ENCODE measurements at places on chromosomes 1 and 21.

DNA sequence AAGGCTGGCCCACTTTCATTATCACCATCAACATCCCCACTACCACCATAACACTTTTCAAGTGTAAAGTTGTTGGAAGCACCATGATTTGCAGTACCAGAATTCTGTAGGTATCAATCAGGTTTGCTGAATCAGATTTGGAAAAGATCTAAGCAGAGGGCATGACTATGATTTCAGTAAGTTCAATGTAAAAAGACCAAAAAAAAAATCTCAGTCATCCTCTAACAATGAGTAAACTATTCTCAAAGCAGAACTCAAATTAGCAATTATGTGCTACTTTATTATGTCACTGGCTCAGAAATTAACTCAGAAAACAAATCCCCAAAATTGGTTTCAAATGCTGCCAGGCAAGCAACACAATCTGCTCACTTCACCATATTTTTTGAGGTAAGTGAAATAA, 187.8 kb upstream of the HP1BP3 start:
- DNase-seq, result no peak

DNA sequence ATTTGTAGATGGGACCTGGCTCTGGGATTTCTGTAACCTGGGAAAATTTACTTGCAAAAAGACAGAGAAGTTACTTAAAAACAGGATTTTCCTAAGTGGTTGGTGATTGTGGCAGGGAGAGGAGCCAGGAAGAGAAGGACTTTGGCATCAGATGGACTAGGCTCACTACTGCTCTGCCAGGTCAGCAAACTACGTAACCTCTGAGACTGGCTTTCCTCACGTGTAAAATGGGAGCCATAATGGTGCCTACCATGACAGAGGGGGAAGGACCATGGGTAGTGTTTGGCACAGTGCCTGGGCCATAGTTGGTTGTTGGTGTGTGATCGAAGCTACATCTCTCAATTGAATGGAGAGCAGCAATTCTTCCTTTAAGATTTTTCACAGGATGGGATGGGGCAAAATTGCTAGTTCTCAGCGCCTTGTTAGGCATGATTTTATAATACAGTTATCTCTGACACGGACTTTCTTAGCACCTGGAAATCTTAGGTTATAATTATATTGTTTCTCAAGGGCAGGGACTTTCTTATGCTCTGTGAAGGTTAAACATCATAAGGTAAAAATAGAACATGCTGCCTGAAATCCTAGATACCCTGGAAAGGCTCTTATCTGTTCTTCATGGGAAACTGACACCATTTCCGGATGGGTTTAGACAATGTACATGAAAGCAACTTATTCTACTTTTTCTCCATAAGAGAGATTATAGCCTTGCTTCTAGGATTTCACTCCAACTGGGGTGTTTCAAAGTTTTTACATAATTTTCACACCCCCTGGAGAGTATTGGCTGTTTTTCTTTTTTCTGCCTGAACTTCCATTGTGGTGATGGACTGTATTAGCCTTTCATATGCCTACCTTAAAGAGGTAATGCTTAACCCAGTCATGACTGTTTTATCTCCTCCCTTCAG, 10.9 kb downstream of the ROR1 start:
- DNase-seq, result no peak

GRCh38 chr1:95007687-95008086, 65.1 kb downstream of the ALG14 start:
- DNase-seq, result no peak

GRCh38 chr21:42578761-42579415, 65.2 kb downstream of the SLC37A1 start:
- no peak for DNase-seq

- DNase-seq, result no peak
Measured at GRCh38 chr1:3687504-3687903, 35.2 kb downstream of the TP73 start.

- no peak for DNase-seq
Measured at GRCh38 chr1:35646043-35646442, 4.7 kb upstream of the PSMB2 start.

GRCh38 chr1:220453371-220453770, 74.6 kb upstream of the MARK1 start:
- DNase-seq, result no peak

DNA sequence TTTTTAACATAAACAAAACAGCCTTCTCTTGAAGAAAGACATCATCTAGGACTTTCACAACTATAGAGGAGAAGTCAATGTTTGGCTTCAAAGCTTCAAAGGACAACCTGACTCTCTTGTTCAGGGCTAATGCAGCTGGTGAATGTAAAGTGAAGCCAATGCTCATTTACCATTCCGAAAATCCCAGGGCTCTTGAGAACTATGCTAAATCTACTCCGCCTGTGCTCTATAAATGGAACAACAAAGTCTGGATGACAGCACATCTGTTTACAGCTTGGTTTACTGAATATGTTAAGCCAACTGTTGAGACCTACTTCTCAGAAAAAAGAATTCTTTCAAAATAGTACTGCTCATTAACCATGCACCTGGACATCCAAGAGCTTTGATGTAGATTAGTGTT, 259.8 kb upstream of the NR5A2 start:
- DNase-seq, result no peak

DNA sequence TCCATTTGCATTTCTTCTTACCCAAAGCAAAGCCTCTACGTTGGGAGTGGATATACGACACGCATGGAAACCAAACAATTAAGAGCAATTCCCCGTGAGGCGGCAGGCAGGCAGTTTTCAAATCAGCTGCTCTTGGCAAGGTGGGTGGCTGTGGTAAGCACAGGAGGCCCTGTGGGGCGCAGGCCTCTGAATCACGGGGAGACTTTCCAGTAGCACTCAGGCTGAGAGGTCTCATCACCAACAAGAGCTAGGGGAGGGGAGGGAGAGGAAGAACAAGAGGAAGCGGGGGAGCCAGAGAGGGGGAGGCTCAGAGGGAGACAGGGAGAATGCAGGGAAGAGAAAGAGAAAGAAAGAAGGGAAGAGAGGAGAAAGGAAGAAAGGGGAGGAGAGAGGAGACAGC, 56.4 kb downstream of the MT1HL1 start:
- DNase-seq, result no peak

DNA sequence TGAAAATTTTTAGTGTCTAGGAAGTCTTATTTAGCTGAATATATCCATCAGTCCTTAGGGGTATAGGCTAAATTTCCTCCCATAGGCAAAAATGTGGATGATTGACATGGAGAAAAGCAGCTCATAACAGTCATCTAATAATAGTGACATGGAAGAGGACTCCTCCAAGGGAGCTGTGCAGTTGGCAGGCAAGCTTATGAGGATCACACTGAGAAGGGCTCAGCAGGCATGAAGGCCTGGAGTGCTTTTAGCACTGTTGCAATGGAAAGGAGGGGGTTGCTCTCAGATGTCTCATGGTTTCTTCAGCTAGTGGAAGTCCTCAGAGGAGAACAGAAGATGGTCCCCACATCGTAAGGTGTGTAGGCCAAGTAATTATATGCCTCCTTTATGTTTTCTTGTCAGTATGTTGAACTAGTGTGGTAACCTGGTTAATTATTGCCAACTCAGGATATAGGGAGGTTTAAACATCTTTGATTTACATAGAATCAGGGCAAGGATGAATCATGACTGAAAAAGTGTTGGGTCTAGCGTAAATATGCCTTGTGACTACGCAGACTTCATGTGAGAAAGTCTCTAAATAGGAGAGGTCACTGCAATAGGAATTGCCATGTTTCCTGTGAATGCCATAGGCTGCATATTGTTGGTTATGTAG, 18.9 kb downstream of the VN1R5 start:
- DNase-seq, result no peak

DNA sequence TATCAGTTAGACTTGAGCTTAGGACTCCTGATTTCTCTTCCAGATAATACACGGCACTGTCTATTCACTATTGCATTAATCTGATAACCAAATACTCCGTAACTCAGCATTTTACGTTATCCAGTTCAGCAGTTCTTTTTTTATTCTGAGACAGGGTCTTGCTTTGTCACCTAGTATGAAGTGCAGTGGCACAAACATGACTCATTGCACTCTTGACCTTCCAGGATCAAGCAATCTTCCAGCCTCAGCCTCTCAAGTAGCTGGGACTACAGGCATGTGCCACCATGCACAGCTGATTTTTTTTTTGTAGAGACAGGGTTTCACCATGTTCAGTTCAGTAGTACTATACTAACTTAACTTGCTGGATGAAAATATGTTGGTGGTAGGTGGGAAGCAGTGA, 156.4 kb downstream of the PATJ start:
- DNase-seq, result no peak

- no peak for DNase-seq
Measured at GRCh38 chr1:215002471-215002870, 80.1 kb upstream of the KCNK2 start.

DNA sequence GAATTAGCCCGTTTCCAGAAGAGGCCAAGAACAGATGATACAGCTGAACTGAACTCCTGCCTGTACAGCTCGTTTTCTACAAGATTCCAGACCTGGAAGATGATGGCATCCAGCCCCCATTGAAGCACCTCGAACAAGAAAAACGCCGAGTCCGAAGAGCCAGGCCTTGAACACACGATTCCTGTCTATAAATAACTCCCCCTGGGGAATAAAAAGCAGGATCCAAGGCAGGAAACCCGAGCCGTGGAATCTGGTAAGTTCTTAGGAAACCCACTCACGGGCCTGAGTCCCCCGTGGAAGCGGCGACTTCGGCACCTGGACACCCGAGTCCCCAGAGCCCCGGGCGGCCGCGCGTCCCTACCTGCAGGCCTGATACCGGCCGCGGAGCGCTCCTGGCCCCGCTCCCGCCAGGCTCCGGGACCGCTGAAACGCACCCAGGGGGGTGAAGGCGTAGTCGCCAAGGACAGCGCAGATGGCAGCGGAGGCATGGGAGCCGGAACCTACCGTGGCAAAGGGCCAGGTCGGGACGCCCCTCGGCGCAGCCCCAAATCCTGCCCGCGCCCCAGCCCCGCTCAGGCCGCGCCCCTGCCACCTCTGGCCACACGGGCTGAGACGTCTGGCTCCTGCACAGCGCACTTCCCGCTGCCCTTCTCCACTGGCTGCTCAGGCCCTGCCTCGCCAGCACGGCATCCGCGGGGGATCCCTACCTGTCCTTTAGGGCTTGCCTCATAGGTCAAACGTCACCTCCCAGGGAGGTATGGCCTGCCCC, 14.0 kb upstream of the HLCS start:
- no peak for DNase-seq

- no peak for DNase-seq
Measured at GRCh38 chr1:184649451-184649888, 105.2 kb downstream of the EDEM3 start.

DNA sequence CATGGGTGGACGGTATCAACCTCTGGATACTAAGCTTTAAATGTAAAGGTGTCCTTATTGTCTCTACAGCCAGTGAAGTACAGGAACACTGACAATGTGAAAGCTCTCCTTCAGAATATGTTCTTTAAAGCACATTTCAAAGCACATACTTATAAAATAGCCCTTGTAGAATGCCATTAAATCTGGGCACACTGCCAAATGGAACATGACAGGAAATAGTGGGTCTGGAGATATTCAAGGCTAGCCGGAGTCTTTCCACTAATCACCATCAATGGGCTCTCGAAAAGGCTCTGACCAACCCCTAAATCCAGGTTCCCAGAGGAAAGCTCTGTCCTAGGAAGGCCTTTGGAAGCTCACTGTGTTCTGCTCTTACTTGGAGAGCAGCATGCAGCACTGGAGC, 46.6 kb downstream of the PLD5 start:
- DNase-seq, result no peak

DNA sequence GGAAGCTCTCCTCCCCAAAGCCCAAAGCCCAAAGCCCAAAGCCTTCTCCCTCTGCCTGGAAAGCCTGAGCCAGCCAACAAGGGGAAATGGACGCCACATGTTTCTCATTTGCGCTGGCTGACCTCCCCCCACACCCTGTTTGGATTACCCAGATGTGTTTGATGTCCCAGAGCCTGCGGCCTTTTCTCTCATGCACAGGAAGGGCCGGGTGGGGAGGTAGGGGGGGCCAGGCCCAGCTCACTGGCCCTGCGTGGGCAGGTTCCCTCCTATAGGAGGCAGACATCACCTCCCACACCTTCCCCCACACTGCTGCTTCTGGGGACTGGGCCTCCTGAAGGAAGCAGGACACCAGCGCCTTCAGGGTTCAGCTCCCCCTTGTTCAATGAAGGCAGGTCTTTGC, 116.3 kb downstream of the NAV1 start:
- no peak for DNase-seq

DNA sequence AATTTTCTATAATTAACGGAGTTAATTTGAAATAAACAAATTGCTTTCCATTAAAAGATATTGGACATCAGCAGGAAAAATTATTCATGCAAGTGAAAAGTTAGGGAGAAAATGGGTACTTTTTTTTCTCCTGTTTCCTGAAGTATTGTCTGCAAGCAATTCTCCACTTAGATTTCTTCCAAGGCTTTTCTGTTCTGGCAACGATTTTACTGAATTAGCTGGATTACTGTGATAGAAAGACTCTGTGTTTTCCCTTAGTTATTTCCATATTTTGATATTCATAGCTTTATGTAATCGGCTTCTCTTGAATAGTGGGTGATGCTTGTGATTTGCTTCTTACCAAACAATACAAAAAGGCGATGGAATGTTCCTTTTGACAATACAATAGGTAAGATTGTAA, 1333.9 kb downstream of the AMY1C start:
- DNase-seq, result no peak

Data from activated CD4-positive, alpha-beta memory T cell treated with anti-CD3 and anti-CD28 coated beads for 36 hours (primary cell).